IMR-90 (cell line): ENCODE measurements at places on chromosomes 16 and 17. TPM values are rescaled to one million over a fixed set of nuclear protein-coding genes. Genes with fewer than 3 reads are reported as not detected.

DNA sequence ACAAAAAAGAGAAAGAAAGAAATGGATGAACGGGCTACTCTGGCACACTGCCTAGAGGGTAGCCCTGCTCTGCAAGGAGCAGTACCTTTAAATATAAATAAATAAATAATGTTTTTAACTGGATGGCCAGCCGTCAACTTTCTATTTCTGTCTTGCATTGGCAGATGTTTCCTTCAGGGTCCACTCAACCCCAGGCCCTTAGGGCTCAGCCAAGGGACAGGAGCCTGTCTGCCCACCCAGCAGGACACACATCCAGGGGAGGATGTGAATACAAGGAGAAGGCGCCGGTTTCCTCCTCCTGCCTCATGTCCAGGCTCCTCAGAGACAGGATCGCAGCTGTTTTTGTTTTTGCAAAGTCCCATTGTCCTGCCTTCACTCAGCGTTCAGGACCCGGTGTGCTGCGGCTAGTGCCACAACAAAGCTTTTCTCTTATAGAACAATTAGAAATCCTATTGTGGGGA is 22.6 kb downstream of the TTYH2 start:
- no peaks in the 10 kb centered on the region for H3K27me3 ChIP-seq
- H3K4me1 ChIP-seq: no peaks in the 10 kb centered on the region
- H3K36me3 ChIP-seq: no peaks in the 10 kb centered on the region
- H3K4me3 ChIP-seq: no peak overlapping the region
- DNase-seq: no peak
- H3K27ac ChIP-seq: no peak overlapping the region

DNA sequence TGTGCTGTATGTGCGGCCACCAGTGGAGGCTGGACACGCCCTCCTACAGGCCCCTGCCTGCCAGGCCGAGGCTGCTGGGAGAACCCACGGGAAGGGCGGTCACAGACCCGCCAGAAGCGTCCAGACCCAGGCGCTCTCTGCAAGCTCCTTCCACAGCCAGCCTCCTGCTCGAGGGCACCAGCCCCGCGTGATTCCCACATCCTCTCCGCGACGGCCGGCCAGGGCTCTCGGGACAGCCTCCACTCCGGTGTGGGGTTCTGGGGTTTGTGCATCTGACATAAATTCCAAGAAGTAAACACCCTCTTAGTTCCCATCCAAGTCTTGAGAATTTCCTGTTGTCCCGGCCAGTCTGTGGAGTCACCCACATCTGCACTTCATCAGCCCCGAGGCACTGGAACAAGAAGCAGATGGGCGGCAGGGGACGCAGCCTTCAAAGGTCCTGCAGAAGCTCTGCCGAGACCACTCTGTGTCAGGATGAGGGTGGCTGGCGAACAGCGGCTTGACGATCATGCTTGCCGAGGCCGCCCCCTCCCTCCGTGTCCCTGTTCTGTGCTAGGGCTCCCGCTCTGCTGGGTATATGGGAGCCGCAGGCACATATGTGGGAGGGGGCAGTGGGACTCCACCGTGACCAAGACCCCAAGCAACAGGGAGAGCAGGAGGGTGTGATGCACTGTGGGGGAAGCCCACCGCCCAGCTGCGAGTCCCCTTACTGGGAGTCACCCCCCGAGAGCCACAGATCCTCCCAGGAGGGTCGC is 2.4 kb upstream of the TMEM204 start:
- peaks cover 2% of the 10 kb centered on the region; the same call in 1 of the 2 replicates for H3K36me3 ChIP-seq
- no peak overlapping the region for H3K4me3 ChIP-seq
- H3K27ac ChIP-seq: no peak overlapping the region

GRCh38 chr17:5364156-5364555 is 55.3 kb downstream of the NUP88 start:
- H3K27ac ChIP-seq: no peak overlapping the region
- peaks cover 18% of the 10 kb centered on the region for H3K36me3 ChIP-seq
- no peak overlapping the region for H3K4me3 ChIP-seq

DNA sequence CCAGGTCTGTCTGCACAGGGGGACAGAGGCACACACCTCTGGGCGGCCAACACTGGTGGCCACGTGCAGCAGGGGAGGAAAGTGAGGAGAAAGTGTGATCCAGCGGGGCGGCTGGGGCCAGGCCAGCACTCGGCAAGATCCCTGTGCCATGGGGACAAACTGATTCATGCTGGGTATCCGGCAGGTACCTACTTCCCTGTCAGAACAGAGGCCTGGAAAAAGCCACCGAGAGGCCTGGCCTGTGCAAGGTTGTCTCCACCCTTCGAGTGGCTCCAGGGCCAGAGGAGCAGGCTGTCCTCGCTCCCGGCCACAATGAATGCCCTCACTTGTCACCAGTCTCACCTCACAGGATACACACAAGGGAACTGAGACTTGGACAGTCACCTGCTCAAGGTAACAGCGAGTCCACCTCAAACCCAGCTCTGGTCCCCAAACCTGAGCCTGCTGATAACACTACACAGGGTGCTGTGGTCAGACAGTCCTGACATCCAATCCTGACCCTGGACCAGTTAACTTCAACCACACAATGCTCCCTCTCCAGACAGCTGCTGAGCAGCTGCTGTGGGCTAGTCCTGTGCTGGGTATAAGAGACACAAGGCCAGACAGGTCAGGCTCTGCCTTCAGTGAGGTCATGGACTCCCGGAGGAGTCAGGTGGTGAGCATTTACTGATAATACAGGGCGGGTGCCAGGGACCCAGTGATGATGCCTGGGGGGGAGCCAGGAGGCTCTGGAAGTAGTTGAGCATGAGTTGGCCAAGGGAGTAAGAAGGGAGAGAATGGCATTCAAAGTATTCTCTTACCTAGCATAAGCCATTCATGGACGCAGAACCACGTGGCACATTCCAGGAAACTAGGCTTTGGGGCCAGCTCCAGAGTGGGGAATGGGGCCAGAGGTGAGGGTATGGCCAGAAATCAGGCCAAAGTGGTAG is 53.0 kb downstream of the VAC14 start:
- H3K36me3 ChIP-seq: peaks cover 8% of the 10 kb centered on the region; the same call in 1 of the 2 replicates
- H3K4me3 ChIP-seq: no peak overlapping the region
- peaks cover 53% of the 10 kb centered on the region for H3K4me1 ChIP-seq

DNA sequence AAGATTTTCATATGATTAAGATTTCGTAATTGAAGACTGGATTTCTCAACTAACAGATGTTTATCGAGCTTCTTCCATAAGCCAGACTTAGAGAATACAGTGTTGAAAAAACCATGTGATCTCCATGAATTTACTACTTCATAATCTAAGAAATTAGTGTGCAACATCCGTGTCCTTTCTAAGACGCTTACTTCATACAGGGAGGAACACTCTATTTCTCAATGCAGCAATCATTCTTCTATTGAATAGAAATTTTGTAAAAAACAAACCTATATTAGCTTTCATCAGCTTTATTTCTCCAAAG is 946.3 kb downstream of the KCNJ2 start:
- peak; percentile 15 for DNase-seq
- no peaks in the 10 kb centered on the region for H3K36me3 ChIP-seq
- no peak overlapping the region for H3K4me3 ChIP-seq
- H3K27ac ChIP-seq: no peak overlapping the region
- no peaks in the 10 kb centered on the region for H3K4me1 ChIP-seq

GRCh38 chr17:82184761-82185160 is 27.9 kb downstream of the CCDC57 start:
- H3K27ac ChIP-seq: no peak overlapping the region
- H3K36me3 ChIP-seq: peaks cover 26% of the 10 kb centered on the region
- no peak for DNase-seq
- H3K4me3 ChIP-seq: no peak overlapping the region
- H3K27me3 ChIP-seq: no peaks in the 10 kb centered on the region
- H3K4me1 ChIP-seq: no peaks in the 10 kb centered on the region

DNA sequence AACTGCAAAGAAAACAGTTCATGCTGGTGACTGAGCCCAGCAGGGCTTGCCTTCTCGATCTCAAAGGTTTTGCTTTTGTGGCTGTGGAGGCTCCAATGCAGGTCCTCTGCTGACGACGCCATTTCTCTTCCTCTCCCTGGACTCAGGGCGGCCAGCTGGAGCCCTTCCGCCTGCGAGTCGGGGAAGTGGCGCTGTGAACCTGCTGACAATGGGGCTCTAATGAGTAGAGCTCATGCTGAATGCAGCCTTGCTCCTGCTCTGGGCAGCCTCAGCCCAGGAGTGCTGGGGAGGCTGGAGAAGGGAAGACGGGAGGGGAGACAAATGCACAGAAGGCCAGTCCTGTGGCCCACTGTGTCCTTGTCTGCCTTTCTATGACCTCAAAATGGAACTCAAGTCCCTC is 43.8 kb downstream of the VAC14 start:
- H3K27me3 ChIP-seq: no peaks in the 10 kb centered on the region
- no peak overlapping the region for H3K27ac ChIP-seq
- no peak overlapping the region for H3K4me3 ChIP-seq
- peaks cover 1% of the 10 kb centered on the region for H3K36me3 ChIP-seq
- peaks cover 21% of the 10 kb centered on the region for H3K4me1 ChIP-seq
- DNase-seq: no peak

GRCh38 chr16:10929853-10930754 is 12.2 kb downstream of the DEXI start:
- H3K36me3 ChIP-seq: peaks cover 48% of the 10 kb centered on the region
- H3K27me3 ChIP-seq: no peaks in the 10 kb centered on the region

DNA sequence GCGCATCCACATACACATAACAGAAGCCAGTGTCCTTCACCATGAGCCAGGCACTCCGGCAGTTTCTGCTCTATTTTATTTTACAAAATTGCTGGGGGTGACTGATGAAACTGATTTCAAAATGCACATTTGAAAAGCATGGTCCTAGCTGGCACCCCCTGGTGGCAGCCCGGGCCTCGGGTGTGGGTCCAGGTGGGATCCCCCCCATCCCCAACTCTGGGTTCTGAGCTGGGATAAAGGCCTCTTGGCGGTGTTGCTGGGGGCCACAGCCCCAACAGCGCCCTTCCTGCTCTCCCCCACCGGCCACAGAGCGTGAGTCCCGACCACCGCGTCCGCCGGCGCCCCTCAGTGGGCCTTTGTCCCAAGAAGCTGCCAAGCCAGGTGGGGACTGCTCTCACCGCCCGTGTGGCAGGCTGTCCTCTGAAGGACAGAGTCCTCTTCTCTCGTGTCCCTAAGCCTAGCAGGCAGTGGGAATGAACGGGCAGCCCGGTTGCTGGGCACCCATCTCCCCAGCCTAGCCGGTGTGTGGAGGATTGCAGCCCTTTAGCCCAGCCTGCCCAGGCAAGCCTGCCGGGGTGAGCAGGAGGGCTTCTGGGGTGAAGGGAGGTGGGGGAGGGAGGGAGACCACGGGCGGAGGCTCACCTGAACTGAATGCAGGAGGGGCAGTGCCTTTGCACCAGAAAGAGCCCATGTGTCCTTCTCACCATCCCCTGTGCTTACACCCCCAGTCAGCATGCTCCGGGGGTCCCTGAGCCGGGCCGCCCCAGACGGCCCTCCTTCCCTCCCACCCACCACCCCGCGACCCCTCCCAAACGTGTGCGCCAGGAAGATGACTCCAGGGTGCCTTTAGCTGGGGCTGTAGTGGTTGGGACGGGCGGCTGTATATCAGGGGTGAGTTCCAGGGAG is 898 bp downstream of the SNAI3 start:
- peaks cover 7% of the 10 kb centered on the region; the same call in 1 of the 2 replicates for H3K4me1 ChIP-seq
- peaks cover 32% of the 10 kb centered on the region for H3K27me3 ChIP-seq
- peak; percentile 67 for DNase-seq
- H3K36me3 ChIP-seq: no peaks in the 10 kb centered on the region

GRCh38 chr16:79247386-79247785 is 353.2 kb downstream of the MAF start:
- H3K4me3 ChIP-seq: no peak overlapping the region
- DNase-seq: no peak
- H3K27ac ChIP-seq: no peak overlapping the region
- H3K27me3 ChIP-seq: no peaks in the 10 kb centered on the region

ZG16B gene
- 0.28 and 0.54 TPM in 2 replicates for total RNA-seq

CCNF gene
- 19.2 and 20.1 TPM in 2 replicates for total RNA-seq

CX3CL1 gene
- total RNA-seq: under 0.01 and 0.18 TPM in 2 replicates

PRR29 gene
- total RNA-seq: under 0.01 TPM in 1 of 2 replicates, not detected in the other

KCNJ16 gene
- not detected in 2 replicates for total RNA-seq

GJC1 gene
- 53.3 and 69.7 TPM in 2 replicates for total RNA-seq
